Stimulated activated CD4-positive, alpha-beta T cell treated with anti-CD3 and anti-CD28 coated beads, Interleukin-4, amount 100 ng/mL, for 4 hours (primary cell): ENCODE measurements at places on chromosomes 4 and X.

DNA sequence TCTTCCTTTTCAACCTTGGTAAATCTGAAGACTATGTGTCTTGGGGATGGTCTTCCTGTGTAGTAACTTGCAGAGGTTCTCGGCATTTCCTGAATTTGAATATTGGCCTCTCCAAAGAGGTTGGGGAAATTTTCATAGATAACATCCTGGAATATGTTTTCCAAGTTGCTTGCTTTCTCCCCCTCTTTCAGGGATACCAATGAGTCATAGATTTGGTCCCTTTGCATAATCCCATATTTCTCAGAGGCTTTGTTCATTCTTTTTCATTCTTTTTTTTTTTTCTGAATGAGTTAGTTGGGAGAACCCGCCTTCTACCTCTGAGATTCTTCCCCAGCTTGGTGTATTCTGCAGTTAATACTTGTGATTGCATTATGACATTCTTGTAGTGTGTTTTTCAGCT, 549.2 kb upstream of the AMOT start:
- no peak for DNase-seq

- DNase-seq: no peak
These were observed 6.7 kb downstream of the ARL13A start for GRCh38 chrX:100976211-100976610.

- DNase-seq: no peak
These were observed 20.2 kb downstream of the IRAK1 start for GRCh38 chrX:153999359-154000037.

DNA sequence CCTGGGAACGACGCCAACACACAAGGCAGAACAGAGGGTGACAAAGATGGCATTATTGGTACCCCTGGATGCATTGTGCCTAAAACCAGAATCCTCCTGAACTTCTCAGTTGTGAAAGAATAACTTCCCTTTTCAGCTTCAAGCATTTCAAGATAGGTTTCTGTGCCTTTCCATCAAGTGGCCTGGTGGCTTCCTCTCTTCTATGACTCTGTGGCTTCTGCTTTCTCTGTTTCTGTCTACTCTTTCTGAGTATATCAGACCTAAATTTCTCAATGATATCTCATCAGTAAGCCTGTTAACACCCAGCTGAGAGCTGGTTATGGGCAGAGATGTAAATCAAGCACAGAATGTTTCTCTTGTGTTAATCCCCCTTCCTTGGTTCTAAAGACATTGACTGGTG, 21.4 kb upstream of the FAM9B start:
- DNase-seq: no peak

- no peak for DNase-seq
These were observed 201.6 kb downstream of the BMPR1B start for GRCh38 chr4:94959307-94959706.

GRCh38 chr4:147865926-147866325, 134.0 kb downstream of the ARHGAP10 start:
- no peak for DNase-seq

DNA sequence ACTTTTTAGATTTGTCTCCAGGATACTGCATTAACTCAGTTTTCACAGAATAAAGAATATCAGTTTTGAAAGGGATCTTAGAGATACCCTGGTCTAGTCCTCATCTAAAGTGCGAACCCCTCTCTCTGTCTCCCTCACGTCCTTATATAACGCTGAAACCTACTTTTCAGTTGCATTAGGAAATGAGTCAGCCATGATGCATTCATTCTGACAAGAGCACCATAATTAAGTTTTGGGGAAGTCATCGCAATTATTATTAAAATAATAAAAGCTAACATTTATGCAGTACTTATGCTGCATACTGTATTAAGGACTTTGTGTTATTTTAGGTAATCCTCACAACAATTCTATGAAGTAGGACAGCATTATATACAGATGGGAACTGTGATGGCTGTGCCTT, 116.1 kb downstream of the REELD1 start:
- DNase-seq: no peak

DNA sequence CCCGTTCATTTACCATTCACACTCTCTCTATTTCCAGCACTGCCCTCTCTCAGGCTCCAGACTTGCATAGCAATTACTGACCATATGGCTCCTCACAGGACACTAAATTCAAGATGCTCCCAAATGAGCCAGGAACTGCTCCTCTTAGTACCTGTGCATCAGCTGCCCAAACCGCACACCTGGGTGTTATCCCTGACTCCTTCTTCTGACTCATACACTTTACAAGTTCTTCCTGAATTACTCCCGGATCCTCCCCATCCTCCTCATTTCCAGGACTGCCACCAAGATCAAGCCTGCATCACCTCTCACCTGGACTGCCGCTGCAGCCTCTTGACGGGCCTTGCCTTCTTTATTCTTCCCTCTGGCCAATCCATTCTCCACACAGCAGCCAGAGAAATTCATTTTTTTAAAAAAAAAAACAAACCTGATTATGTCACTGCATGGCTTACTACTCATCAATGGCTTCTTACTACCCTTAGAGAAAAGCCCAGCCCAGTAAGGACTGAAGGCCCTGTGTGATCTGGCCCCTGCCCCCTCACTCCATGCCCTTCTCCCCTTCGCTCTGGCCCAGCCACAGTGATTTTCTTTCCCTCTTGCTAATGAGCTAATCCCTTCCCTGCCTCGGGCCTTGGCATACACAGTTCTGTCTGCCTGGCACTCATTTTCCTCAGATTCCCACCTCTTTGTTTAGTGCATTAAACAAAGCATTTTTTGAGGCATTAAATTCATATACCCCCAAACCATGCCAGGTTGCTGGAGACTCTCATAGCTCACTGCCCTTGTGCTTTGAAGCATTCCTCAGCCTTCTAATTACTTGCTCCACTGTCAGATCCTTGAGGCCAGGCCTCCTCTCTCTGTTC, 92.0 kb downstream of the PDGFRA start:
- no peak for DNase-seq

DNA sequence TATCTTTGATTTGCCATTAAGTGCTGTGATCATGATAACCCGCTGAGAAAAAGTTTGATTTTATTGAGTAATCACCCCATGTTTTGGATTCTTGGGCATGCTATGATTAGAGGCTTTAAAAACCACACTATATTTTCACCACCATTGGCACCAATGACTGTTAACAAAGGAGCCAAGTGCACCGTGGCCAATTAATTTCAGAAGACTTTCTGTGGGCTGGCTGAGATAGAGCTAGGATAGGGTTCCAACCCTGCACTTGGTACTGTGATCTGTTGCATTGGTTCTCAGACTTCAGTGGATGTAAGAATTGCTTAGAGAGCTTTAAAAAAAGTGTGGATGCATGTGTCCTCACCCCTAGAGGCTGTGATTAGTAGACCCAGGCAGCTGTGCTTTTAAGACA, 32.4 kb downstream of the OCRL start:
- no peak for DNase-seq

DNA sequence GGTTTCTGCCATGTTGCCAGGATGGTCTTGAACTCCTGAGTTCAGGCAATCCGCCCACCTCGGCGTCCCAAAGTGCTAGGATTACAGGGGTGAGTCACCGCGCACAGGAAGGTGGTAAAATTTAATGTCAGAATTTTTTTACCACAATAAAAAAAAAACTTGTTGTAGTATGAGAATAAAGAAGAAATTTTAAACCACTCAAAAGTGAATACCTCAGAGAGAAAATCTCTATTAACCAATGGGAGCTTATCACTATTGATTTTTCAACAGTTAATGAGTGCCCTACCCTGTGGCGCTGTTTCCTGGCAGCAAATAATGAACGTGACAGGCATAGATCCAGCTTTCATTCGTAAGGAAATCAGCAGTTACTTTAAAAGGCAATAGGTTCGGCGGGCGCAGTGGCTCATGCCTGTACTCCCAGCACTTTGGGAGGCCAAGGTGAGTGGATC, 32.7 kb upstream of the SLC25A4 start:
- DNase-seq: no peak

GRCh38 chr4:41918278-41918677, 17.0 kb upstream of the TMEM33 start:
- DNase-seq: no peak

DNA sequence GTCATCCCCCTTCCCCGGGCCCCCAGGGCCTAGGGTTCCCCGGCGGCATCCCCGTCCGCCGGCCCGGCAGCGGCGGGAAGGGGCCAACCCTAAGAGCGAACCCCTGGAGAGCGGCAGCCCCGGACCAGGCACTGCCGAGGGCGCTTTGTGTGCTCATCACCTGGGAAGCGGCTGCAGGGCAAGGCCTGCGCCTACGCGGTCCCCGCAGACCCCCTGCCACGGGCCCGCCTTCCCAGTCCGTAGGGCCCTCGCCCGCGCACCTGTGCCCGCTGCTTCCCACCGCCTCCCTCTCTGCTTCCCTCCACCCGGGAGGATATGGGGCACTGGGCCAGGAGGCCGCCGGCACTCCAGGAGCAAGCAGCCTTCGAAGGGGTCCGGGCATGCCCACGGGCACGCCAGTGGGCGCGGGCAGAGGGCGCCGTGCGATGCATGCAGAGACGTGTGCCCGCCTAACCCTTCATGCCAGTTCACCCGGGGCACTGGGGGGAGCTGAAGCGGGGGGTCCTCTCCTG, 2.6 kb downstream of the FLNA start:
- DNase-seq: no peak

GRCh38 chrX:103756736-103757135, 19.9 kb upstream of the PLP1 start:
- no peak for DNase-seq

GRCh38 chr4:150305995-150306394, 227.8 kb downstream of the DCLK2 start:
- DNase-seq: no peak

- DNase-seq: no peak
These were observed 1.1 kb upstream of the CD99 start for GRCh38 chrX:2689773-2690666.

GRCh38 chr4:93263166-93263565, 565.4 kb upstream of the ATOH1 start:
- DNase-seq: no peak

- no peak for DNase-seq
These were observed 13.2 kb downstream of the TAPT1 start for GRCh38 chr4:16213121-16213520.

- DNase-seq: no peak
These were observed 357.8 kb downstream of the TLL1 start for GRCh38 chr4:166230841-166231240.

DNA sequence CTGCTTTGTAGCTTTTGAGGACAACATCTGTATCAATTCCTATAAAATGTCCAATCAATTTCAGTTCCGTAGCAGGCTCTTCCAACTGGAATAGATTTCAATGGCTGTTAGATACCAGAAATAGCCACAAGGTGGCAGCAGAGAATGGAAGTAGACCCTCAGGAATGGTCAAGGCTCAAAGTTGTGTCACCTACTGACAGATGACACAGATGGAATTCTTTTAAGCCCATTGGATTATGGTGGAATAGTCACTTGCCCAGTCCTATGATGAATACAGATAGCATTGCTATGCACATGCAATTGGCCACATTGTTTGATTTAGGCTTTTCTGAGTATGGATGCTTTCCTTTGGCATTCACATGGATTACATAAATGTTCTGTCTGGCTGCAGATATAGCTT, 130.4 kb upstream of the RADX start:
- peak; percentile 5 for DNase-seq

- no peak for DNase-seq
These were observed at the start of gene UNC5C for GRCh38 chr4:95548738-95549245. UNC5C (minus strand) TSS chr4:95548973.

DNA sequence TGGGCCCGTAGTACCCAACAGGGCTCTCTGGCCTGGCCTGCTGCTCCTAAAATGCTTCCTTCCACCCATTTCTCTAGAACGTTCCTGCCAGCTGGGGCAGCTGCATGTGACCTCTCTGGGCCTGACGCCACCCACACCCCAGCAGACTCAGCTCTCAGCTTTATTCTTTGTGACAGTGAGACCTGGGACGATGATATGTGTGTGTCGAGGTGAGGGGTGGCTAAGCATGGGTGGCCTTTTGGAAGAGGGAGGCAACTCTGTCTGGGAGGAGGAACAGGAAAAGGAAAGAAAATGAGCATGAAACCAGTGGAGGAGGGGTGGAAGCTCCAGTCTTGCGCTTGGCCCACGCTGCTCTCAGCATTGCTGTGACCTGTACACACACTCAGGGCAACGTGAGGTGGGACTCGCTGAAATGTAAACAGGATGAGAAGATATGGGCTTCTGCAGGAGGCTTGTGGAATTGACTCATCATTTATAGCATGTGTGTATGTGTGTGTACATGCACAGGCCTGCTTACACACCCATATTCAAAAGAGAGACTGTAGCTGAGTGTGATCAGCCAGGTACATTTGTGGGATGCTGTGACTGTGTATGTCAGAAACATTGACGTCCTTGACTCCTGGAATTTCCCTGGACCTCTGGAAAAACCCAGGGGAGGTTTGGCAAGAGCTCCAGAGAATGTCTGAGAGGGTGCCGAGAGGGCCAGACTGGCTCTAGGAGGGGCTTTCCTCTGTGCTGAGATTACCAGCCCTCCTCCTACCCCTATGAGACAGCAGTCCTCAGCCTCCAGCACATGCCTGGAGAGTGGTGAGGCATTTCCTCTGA, 137.9 kb downstream of the PJA1 start:
- DNase-seq: no peak

- no peak for DNase-seq
These were observed 2.9 kb upstream of the MSL3 start for GRCh38 chrX:11754958-11755645.

DNA sequence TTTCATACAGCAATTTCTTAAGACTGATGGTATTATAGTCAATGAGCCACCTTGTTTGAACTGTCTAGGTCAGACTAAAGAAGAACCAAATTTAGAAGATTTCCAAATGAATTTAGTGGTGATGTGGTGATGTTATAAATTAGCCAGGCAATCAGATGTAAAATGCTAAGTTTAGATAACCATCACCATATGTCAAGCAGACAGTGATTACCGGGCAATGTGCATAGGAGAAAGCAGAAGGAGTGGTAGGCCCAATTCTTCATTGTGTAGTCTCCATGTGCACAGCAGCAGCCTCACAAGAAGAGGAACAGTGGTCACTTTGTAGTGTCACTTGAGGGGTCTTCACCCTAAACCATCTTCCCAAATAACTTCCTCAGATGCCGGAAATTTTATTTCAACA, 198.8 kb downstream of the ANTXR2 start:
- DNase-seq: no peak

- peak; percentile 3 for DNase-seq
These were observed 37.9 kb downstream of the SGMS2 start for GRCh38 chr4:107862658-107863057.

GRCh38 chr4:72817012-72817411, 248.0 kb upstream of the ADAMTS3 start:
- no peak for DNase-seq

DNA sequence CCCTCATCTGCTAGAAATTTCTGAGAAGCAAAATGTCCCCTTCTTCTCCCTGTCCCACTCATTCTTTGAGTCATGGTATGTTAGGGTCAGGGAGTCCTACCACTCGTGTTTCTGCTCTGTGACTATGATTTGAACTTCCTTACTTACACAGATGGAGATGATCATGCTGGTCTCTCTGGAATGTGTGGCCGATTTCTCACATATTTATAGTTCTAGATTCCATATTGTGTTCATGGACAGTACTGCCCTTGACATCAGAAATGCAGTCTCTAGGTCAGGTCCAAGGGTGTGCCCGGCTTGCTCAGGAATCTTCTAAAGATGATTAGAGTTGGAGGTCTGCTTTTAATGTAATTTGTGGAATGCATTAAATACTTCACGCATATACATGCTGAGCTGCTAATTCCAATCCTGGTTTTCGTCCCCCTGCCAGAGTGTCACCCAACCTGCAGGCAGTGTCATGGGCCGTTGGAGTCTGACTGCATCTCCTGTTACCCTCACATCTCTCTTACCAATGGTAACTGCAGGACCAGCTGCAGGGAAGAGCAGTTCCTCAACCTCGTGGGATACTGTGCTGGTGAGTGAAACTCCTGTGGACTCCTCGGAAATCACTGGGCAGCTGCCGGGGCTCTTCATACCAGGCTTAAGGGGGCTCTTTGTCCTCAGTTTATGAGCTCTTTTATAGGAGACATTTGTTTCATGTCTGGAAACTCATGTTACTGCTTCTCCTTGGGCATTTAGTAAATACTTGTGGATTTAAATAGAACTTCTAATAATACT, 214.1 kb upstream of the ANXA3 start:
- no peak for DNase-seq
